WTC11 (cell line): ENCODE measurements at places on chromosomes 1 and 21. TPM values are rescaled to one million over a fixed set of nuclear protein-coding genes. Genes with fewer than 3 reads are reported as not detected.

DNA sequence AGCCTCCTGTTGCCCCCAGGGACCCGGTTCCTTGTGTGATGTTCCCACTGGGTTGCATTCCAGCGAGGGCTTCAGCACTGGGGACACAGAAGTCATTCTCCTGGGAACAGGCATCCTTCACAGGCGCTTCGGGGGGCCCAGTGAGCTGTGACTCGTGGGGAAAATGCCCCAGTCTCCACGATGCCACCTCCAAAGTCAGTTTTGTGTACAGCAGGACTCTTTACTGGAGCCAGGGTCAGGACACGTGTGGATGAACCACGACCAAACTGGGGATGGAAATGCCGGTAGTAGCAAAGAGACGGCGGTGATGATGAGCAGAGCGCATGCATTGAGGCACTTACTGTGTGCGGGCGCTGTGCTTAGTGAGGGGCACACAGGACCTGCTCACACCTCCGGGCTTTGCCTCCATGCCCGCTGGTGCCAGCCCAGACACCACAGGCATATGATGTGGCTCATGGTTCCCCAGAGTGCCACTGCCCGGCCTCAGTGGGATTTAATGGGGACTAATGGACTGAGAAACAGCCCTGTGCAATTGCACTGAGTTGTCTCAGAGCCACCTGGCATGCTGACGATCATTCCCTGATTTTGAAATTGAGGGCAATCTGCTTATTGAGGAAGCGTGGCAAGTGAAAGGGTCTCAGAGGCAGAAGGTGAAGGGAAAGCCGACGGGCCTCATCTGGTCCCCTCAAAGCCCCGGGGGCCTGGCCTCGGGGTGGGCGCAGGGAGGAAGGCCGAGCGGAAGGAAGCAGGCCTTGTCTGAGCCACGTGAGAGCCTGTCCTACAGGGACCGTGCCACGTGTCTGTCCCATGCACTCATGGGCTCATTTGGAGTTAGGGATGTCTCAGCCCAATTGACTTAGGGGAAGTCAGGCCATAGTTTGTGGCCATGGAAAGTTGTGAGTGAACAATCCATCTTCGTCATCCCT lies 91.4 kb downstream of the PDE9A start:
- no peak for DNase-seq
- no peak overlapping the region for H3K27ac ChIP-seq
- peaks cover 11% of the 10 kb centered on the region for H3K36me3 ChIP-seq
- no peak overlapping the region for H3K4me3 ChIP-seq
- H3K4me1 ChIP-seq = peaks cover 10% of the 10 kb centered on the region

DNA sequence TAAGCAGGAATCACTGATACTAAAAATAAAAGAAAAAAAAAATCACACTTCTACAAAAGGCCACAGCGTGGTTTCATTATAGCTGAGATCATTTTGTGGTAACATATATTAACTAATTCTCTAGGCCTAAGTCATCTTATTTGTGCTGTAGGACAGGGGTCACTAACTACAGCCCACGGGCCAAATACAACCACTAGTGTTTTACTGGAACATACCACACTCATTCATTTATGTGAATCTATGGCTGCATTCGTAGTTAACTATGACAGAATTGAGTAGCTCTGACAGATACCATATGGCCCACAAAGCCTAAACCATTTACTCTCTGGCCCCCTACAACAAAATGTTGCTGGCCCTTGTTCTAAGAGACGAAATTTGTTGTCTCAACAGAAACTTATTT lies 224.4 kb downstream of the VAV3 start:
- H3K4me1 ChIP-seq = peaks cover 19% of the 10 kb centered on the region
- H3K4me3 ChIP-seq = no peak overlapping the region
- DNase-seq = no peak
- no peaks in the 10 kb centered on the region for H3K27me3 ChIP-seq
- no peak overlapping the region for H3K27ac ChIP-seq

DNA sequence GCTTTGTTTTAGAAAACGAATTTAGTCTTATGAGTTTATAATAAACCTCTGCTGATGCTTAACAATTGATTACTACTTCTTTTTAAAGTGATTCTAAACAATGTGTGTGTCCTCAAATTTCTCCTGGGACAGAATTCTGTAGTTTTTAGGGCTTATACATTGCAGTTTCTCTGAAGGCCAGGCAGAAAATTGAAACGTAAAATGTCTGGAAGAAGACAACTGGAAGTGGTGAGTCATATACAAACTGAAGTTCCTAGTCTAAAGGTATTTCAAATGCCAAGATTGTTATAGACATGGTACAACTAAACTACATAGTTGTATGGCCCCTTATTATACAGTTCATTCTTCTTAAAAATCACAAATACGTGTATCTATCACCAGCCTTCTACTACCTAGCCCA lies 30.5 kb upstream of the RC3H1 start:
- H3K36me3 ChIP-seq = no peaks in the 10 kb centered on the region; the same call in 1 of the 2 replicates
- H3K4me1 ChIP-seq = no peaks in the 10 kb centered on the region
- H3K27ac ChIP-seq = no peak overlapping the region
- no peak for DNase-seq
- no peaks in the 10 kb centered on the region; the same call in 1 of the 2 replicates for H3K27me3 ChIP-seq

DNA sequence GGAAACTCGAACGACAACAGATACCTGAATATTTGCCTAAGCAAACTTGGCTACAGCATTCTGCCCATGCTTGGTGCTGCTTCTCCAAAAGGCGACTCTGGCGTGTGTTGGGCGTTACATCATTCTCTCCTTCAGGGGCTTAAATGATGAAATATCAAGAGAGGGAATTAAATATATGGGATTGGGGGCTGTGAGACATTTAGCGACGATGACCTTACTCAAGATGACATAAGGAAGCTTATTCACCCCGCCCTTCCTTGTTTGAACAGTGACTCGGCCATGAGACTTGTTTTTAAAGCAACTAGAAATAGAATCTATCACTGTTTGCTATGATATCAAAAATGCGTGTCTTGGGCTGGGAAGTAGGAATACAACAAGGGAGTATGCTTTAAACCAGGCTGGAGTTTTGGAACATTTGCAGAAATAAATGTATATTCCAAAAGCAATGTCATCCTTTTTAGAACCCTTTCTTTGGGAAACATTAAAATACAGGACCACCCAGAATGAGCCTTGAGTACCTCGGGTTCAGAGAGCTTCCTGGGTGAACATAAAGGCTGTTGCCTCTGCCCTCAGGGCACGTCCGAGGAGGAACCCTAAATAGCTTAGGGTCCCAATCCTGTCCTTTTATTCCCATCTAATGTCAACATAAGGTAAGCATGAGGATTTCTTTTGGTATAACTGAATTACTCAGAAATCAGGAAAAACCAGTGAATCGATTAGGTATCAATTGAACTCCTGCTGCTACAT lies 123.3 kb upstream of the SLC45A1 start:
- H3K36me3 ChIP-seq = no peaks in the 10 kb centered on the region
- peaks cover 22% of the 10 kb centered on the region for H3K4me1 ChIP-seq
- no peak overlapping the region for H3K27ac ChIP-seq
- no peak overlapping the region for H3K4me3 ChIP-seq
- DNase-seq = no peak
- H3K27me3 ChIP-seq = no peaks in the 10 kb centered on the region

GRCh38 chr21:38771536-38771935 lies 34.2 kb upstream of the ETS2 start:
- H3K4me3 ChIP-seq = no peak overlapping the region
- no peaks in the 10 kb centered on the region for H3K36me3 ChIP-seq
- no peak overlapping the region for H3K27ac ChIP-seq

DNA sequence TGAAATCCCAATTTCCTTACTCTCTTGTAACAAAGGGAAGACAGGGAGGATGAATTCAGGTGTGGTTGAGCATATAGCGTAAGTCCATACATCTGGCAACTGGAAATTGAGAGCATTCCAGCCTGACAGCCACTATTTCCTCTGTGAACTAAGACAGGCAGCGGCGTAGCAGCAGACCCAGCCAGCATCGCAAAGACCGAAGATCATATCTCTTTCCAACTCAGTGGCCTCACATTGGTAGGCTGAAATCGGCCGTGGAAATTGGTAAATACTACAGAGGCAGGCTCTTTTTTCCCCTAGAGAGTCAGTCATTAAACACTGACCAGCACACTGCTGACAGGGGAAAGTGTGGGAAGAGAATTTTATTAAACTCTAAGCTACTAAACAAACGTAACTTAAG lies 43.4 kb downstream of the TARBP1 start:
- H3K36me3 ChIP-seq = peaks cover 21% of the 10 kb centered on the region
- H3K27me3 ChIP-seq = no peaks in the 10 kb centered on the region
- H3K4me3 ChIP-seq = no peak overlapping the region
- DNase-seq = no peak
- H3K27ac ChIP-seq = no peak overlapping the region
- no peaks in the 10 kb centered on the region for H3K4me1 ChIP-seq

DNA sequence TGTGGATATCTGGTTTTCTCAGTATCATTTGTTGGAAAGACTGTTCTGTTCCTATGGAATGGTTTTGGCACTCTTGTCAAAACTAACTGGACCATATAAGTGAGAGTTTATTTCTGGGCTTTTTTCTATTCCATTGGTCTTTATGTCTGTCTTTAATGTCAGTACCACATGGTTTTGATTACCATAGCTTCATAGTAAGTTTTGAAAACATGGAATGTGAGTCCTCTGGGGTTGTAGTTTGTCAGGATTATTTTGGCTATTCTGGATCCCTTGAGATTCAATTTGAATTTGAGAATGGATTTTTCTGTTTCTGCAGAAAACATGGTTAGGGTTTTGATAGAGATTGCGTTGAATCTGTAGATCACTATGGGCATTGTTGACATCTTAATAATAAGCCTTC lies 107.9 kb downstream of the ZFYVE9 start:
- no peaks in the 10 kb centered on the region for H3K36me3 ChIP-seq
- H3K4me3 ChIP-seq = no peak overlapping the region
- no peaks in the 10 kb centered on the region for H3K27me3 ChIP-seq
- H3K27ac ChIP-seq = no peak overlapping the region
- DNase-seq = no peak

- H3K4me1 ChIP-seq = no peaks in the 10 kb centered on the region
- H3K27me3 ChIP-seq = no peaks in the 10 kb centered on the region
- no peak overlapping the region for H3K27ac ChIP-seq
- DNase-seq = no peak
- no peak overlapping the region for H3K4me3 ChIP-seq
Observed at GRCh38 chr1:229889031-229889517, 178.0 kb upstream of the GALNT2 start.

DNA sequence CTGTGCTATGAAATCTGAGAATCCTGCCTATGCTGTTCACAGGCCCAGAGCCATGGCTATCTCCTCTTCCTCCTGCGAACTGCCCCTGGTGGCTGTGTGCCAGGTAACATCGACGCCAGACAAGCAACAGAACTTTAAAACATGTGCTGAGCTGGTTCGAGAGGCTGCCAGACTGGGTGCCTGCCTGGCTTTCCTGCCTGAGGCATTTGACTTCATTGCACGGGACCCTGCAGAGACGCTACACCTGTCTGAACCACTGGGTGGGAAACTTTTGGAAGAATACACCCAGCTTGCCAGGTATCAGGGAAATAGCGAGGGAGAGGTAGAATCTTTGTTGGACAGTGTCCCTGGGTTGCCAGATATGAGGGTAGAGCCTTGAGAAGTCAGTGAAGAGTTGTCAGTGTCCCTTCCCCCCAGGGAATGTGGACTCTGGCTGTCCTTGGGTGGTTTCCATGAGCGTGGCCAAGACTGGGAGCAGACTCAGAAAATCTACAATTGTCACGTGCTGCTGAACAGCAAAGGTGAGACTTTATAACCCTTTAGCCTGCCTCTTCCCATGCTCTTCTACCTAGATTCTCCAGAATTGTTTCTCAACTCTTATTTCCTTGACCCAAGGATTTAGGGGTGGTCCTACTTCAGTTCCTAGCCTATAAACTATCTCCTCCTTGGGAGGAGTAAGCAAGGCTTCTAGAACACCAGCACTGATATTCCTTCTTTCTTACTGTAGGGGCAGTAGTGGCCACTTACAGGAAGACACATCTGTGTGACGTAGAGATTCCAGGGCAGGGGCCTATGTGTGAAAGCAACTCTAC lies 1.4 kb downstream of the NIT1 start:
- peaks cover 25% of the 10 kb centered on the region for H3K4me1 ChIP-seq
- H3K36me3 ChIP-seq = peaks cover 49% of the 10 kb centered on the region
- H3K27ac ChIP-seq = peak overlapping the region; percentile 94
- H3K27me3 ChIP-seq = no peaks in the 10 kb centered on the region
- peak overlapping the region; percentile 96 for H3K4me3 ChIP-seq

GRCh38 chr1:192713921-192714320 lies 78.0 kb downstream of the RGS13 start:
- H3K27ac ChIP-seq = no peak overlapping the region
- no peak for DNase-seq
- H3K4me1 ChIP-seq = peaks cover 3% of the 10 kb centered on the region; the same call in 1 of the 2 replicates
- H3K4me3 ChIP-seq = no peak overlapping the region
- H3K36me3 ChIP-seq = no peaks in the 10 kb centered on the region

DNA sequence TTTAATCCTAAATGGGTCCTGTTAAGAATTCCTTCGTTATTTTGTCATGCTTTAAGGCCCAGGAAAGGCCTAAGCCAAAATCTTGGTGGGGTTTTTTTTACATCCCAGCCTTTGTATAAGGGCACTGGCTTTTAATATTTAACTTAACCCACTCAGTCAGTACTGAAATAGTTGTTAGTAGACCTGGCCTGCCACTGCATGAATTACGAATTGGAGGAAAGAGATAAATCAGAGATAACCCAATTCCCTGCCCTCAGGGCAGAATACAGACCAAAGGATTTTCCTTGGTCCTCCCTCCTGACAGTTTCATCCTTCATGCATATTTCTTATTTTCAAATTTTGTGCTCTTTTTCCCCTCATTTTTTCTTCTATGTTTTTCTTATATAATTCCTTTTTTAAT lies 193.0 kb downstream of the FASLG start:
- no peak for DNase-seq
- H3K4me1 ChIP-seq = peaks cover 6% of the 10 kb centered on the region; the same call in 1 of the 2 replicates
- H3K36me3 ChIP-seq = no peaks in the 10 kb centered on the region

Gene VTCN1
- total RNA-seq = 0.09 to 0.14 TPM in 2 of 3 replicates, not detected in the other

Gene TNFRSF8
- 20.5 to 21.3 TPM (median 20.8 TPM) in 3 replicates for total RNA-seq

Gene C1QTNF12
- total RNA-seq = 8.5 to 10.3 TPM (median 8.5 TPM) in 3 replicates

Gene CYP4B1
- total RNA-seq = 0.24 to 0.44 TPM (median 0.39 TPM) in 3 replicates

Gene ICOSLG
- total RNA-seq = 5.8 to 9.0 TPM (median 5.9 TPM) in 3 replicates

Gene PLA2G2F
- total RNA-seq = not detected in 3 replicates

Gene FCGR2B
- total RNA-seq = 0.09 to 0.11 TPM in 2 of 3 replicates, not detected in the other

Gene TFF2
- 0.33 TPM in 1 of 3 replicates, not detected in the others for total RNA-seq

Gene OR10R2
- not detected in 3 replicates for total RNA-seq

Gene ST6GALNAC5
- 8.8 to 10.1 TPM (median 9.6 TPM) in 3 replicates for total RNA-seq

Gene TTLL10
- 0.78 to 1.1 TPM (median 1.1 TPM) in 3 replicates for total RNA-seq

Gene SAMSN1
- total RNA-seq = 1.0 to 1.3 TPM (median 1.2 TPM) in 3 replicates
